ENCODE measurements at places on chromosomes 5 and 9. TPM values are rescaled to one million over a fixed set of nuclear protein-coding genes. Genes with fewer than 3 reads are reported as not detected.

GABRB2 gene
- not detected for total RNA-seq

UCK1 gene
- total RNA-seq, result 29.6 TPM

GPSM1 gene
- total RNA-seq, result 6.7 TPM

DNA sequence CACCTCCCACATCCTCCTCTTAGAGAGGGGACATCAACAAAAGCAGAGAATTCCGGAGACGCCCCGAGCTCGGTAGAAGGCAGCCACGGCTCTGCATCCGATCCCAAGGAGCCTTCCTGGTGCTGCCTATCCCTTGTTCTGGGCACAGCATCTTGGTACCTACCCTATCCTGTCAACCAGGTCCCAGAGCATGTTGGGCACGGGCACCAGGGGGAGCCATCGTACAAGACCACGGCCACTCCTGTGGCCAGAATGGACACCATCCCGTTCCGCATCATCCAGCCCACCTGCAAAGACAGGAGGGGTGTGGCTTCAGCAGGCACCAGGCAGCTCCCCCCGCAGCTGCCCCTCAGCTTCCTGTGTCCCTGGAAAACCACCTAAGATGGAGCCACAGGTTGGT, 62.7 kb upstream of the ZNF354A start:
- DNase-seq, result no peak
- H3K36me3 ChIP-seq, result no peaks in the 10 kb centered on the region
- no peaks in the 10 kb centered on the region for H3K4me1 ChIP-seq
- H3K27me3 ChIP-seq, result no peaks in the 10 kb centered on the region

- no peak overlapping the region for H3K4me3 ChIP-seq
- peaks cover 14% of the 10 kb centered on the region for H3K4me1 ChIP-seq
- DNase-seq, result no peak
- no peaks in the 10 kb centered on the region for H3K27me3 ChIP-seq
Observed at GRCh38 chr5:65479527-65479926, 2.2 kb downstream of the ADAMTS6 start.

C9 gene
- total RNA-seq, result not detected

SHOC1 gene
- not detected for total RNA-seq

F12 gene
- total RNA-seq, result 1.3 TPM

DNA sequence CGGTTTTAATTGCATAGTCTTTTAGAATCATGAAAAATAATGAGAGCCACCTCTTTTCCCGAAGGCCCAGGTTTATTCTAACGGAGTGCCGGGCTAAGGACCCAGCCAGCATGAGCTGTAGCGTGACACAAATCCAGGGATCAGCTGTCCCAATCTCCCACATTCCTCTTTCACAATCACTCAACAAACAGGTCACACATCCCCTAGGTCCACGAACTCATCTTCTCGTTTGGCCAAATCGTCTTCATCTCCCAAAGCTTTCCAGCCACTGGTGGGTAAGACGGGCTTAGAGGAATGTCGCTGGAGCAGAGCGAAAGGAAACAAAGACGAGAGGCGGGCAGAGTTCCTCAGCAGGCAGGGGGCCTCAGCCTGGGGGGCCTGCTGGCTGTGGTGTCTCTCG, 55.5 kb upstream of the GOLPH3 start:
- H3K36me3 ChIP-seq, result peaks cover 13% of the 10 kb centered on the region
- no peak for DNase-seq
- H3K27ac ChIP-seq, result no peak overlapping the region
- no peak overlapping the region for H3K4me3 ChIP-seq

GRCh38 chr9:128757602-128758001, 14.1 kb downstream of the ZER1 start:
- H3K27me3 ChIP-seq, result no peaks in the 10 kb centered on the region
- no peaks in the 10 kb centered on the region for H3K4me1 ChIP-seq
- no peak overlapping the region for H3K27ac ChIP-seq
- H3K4me3 ChIP-seq, result no peak overlapping the region
- no peak for DNase-seq
- no peaks in the 10 kb centered on the region for H3K36me3 ChIP-seq

GRCh38 chr5:93589152-93589828, 6.3 kb downstream of the NR2F1 start:
- peak overlapping the region; percentile 16 for H3K4me3 ChIP-seq
- no peak for DNase-seq
- H3K27ac ChIP-seq, result peak overlapping the region; percentile 61
- H3K36me3 ChIP-seq, result peaks cover 14% of the 10 kb centered on the region
- peaks cover 22% of the 10 kb centered on the region for H3K4me1 ChIP-seq
- peaks cover 88% of the 10 kb centered on the region for H3K27me3 ChIP-seq

- no peaks in the 10 kb centered on the region for H3K36me3 ChIP-seq
- no peaks in the 10 kb centered on the region for H3K4me1 ChIP-seq
- no peak overlapping the region for H3K4me3 ChIP-seq
- no peak for DNase-seq
- H3K27me3 ChIP-seq, result no peaks in the 10 kb centered on the region
- H3K27ac ChIP-seq, result no peak overlapping the region
Observed at GRCh38 chr5:17897776-17898175, 263.5 kb downstream of the TAF11L14 start.

GRCh38 chr9:80707120-80707519, 982.2 kb downstream of the TLE1 start:
- no peaks in the 10 kb centered on the region for H3K27me3 ChIP-seq
- no peak overlapping the region for H3K4me3 ChIP-seq

- no peaks in the 10 kb centered on the region for H3K36me3 ChIP-seq
- H3K4me3 ChIP-seq, result peak within 1 kb of the TSS; percentile 88
- peaks cover 22% of the 10 kb centered on the region for H3K4me1 ChIP-seq
- H3K27me3 ChIP-seq, result peaks cover 3% of the 10 kb centered on the region
Observed at GRCh38 chr9:27572918-27573633, at the start of gene C9orf72. TSS of gene C9orf72 (minus strand) at chr9:27573481. CDS start at chr9:27567120, 6,361 bp downstream.

GNA14 gene
- total RNA-seq, result not detected

DNA sequence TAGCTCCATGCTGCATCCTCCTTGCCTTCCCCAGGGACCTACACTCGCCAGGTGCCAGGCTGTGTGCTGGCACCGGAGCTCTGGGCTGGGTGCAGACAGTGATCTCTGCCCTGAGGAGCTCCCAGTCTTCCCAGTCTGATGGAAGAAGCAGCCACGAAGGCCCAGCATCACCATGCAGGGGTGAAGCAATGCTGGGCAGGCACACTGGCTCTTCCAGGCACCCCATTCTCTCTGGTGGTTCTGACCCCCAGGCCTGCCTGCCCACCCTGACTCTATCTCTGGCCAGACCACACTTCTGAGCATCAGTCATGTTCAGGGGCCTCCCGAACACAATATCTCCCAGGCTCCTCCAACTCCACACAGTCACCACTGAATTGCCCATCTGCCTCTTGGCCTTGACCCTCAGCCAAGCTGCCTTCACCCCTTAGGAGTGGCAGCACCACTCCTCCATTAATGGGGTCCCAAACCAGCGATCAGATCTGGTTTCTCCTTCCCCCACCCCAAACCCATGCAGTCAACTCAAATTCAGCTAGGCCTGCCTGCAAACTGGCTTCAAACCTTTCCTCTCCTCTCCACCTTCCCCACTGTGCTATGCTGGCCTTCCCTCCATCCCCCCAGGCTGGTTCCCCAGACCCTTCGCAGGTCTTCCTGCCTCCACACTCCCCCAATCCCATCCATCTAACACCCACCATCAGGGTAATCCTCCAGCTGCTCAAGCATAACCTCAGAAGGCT, 102.7 kb upstream of the MVB12B start:
- H3K27ac ChIP-seq, result no peak overlapping the region
- no peaks in the 10 kb centered on the region for H3K4me1 ChIP-seq
- no peak overlapping the region for H3K4me3 ChIP-seq
- peaks cover 59% of the 10 kb centered on the region for H3K27me3 ChIP-seq

SLC6A19 gene
- total RNA-seq, result not detected

DNA sequence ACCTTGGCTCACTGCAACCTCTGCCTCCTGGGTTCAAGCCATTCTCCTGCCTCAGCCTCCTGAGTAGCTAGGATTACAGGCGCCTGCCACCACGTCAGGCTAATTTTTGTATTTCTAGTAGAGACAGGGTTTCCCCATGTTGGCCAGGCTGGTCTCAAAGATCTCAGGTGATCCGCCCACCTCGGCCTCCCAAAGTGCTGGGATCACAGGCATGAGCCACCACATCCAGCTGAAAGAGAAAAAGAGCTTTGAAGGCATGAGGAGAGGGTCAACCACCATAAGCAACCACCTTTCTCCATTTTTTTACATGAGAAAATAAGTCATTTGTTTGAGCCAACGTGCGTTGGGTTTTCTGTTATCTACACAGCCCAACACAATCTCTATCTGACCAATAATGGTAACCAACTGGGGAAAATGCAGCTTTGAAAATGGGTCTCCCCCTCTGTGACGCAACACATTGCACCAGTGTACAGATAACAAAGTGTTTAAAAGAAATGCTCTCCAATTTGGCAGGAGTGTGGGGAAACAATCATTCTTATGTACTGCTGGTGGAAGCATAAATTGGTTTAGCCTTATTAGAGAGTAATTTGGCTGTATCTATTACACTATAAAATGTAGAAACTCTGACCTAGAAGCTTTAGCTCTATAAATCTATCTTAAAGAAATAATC, 45.8 kb upstream of the ZBTB43 start:
- DNase-seq, result no peak
- H3K4me1 ChIP-seq, result no peaks in the 10 kb centered on the region
- no peaks in the 10 kb centered on the region for H3K36me3 ChIP-seq
- H3K4me3 ChIP-seq, result no peak overlapping the region
- no peak overlapping the region for H3K27ac ChIP-seq

DNA sequence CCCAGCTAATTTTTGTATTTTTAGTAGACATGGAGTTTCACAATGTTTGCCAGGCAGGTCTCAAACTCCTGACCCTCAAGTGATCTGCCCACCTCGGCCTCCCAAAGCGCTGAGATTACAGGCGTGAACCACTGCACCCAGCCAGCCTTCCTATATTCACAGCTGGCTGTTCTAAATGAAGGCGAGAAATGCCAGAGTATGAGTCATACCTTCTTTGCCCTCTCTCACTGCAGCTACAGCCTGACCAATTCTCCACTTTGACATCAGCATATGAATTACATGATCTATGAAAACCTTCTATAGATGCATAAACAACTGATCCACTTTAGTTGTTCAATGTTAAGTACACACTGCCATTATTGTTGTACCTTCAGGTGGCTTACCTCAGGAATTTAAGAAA, 14.5 kb downstream of the APTX start:
- DNase-seq, result no peak
- peaks cover 4% of the 10 kb centered on the region for H3K4me1 ChIP-seq
- H3K27me3 ChIP-seq, result no peaks in the 10 kb centered on the region
- no peak overlapping the region for H3K4me3 ChIP-seq
- H3K27ac ChIP-seq, result no peak overlapping the region
- peaks cover 55% of the 10 kb centered on the region for H3K36me3 ChIP-seq

- peaks cover 22% of the 10 kb centered on the region for H3K36me3 ChIP-seq
- DNase-seq, result no peak
- peaks cover 35% of the 10 kb centered on the region for H3K4me1 ChIP-seq
Observed at GRCh38 chr9:21970800-21971640, 23.2 kb downstream of the CDKN2A start.

GRCh38 chr5:72007336-72008111, 99.8 kb upstream of the MAP1B start:
- DNase-seq, result no peak
- no peak overlapping the region for H3K27ac ChIP-seq
- no peaks in the 10 kb centered on the region for H3K4me1 ChIP-seq
- no peak overlapping the region for H3K4me3 ChIP-seq
- H3K36me3 ChIP-seq, result no peaks in the 10 kb centered on the region

ZNF300 gene
- 0.26 TPM for total RNA-seq

- no peaks in the 10 kb centered on the region for H3K36me3 ChIP-seq
- no peak overlapping the region for H3K27ac ChIP-seq
- H3K4me3 ChIP-seq, result no peak overlapping the region
- DNase-seq, result no peak
- no peaks in the 10 kb centered on the region for H3K27me3 ChIP-seq
Observed at GRCh38 chr5:77993141-77993854, 217.2 kb upstream of the TBCA start.

INSL6 gene
- total RNA-seq, result not detected

OR1L6 gene
- total RNA-seq, result not detected

SPATA31C1 gene
- not detected for total RNA-seq

- H3K27ac ChIP-seq, result no peak overlapping the region
- H3K4me1 ChIP-seq, result peaks cover 17% of the 10 kb centered on the region
- DNase-seq, result no peak
- peaks cover 41% of the 10 kb centered on the region for H3K27me3 ChIP-seq
Observed at GRCh38 chr5:175457466-175457865, 13.5 kb upstream of the DRD1 start.

CBY3 gene
- not detected for total RNA-seq

DNA sequence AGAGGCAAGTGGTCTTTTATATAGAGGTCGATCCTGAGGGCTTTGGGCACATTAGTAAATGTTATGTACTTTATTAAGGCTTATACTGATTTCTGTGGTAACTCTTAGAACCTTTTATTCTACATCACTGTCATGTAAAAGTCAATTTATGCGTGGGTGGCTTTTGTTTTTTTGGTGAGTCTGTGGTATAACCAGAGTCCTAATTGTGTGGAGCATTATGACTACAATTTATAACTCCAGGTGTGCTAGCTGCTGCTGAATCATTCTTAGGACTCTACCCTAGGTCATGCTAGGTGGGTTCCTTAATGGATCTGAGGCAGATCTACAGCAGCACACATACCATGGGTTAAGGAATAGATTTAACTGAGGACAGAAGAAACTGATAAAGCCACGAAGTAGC, 33.9 kb upstream of the KCNN2 start:
- DNase-seq, result no peak
- H3K27ac ChIP-seq, result no peak overlapping the region
- no peaks in the 10 kb centered on the region for H3K27me3 ChIP-seq
- H3K4me3 ChIP-seq, result no peak overlapping the region
- H3K4me1 ChIP-seq, result no peaks in the 10 kb centered on the region
- no peaks in the 10 kb centered on the region for H3K36me3 ChIP-seq

ANKRD34B gene
- total RNA-seq, result not detected

GRCh38 chr9:131658377-131659129, 81.3 kb downstream of the RAPGEF1 start:
- H3K4me1 ChIP-seq, result peaks cover 75% of the 10 kb centered on the region
- DNase-seq, result peak; percentile 54
- H3K27me3 ChIP-seq, result no peaks in the 10 kb centered on the region
- H3K4me3 ChIP-seq, result no peak overlapping the region

PCDHB3 gene
- total RNA-seq, result not detected

DNA sequence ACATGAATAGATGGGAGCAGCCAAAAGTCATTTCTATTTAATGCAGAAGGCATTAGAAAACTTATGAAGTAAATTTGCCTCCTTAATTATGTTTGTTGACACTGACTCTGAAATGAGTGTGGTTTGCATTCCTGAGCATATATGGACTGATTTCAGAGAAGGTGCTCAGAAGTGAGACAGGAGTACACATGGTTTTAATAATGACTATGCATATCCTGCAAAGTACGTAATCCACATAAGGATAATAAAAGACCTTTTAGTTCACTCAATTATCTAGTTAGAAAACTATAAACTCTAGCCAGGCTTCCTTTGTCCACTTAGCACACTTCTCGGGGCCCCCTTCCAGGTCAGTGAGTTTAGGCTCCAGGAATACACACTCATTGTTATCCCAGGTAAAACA, 75.7 kb upstream of the SNX2 start:
- H3K36me3 ChIP-seq, result no peaks in the 10 kb centered on the region
- H3K4me3 ChIP-seq, result no peak overlapping the region
- DNase-seq, result no peak
- H3K27me3 ChIP-seq, result peaks cover 3% of the 10 kb centered on the region
- peaks cover 13% of the 10 kb centered on the region for H3K4me1 ChIP-seq

GRCh38 chr5:92822183-92822582, 758.8 kb downstream of the NR2F1-AS1 start:
- no peaks in the 10 kb centered on the region for H3K36me3 ChIP-seq
- no peak overlapping the region for H3K27ac ChIP-seq
- no peak for DNase-seq
- no peaks in the 10 kb centered on the region for H3K4me1 ChIP-seq

LOX gene
- total RNA-seq, result not detected

TLN1 gene
- 372 TPM for total RNA-seq

- H3K4me3 ChIP-seq, result no peak overlapping the region
- H3K4me1 ChIP-seq, result no peaks in the 10 kb centered on the region
- DNase-seq, result no peak
- H3K27ac ChIP-seq, result no peak overlapping the region
- H3K27me3 ChIP-seq, result peaks cover 49% of the 10 kb centered on the region
Observed at GRCh38 chr9:126531035-126531571, 82.6 kb upstream of the LMX1B start.

Measured in activated CD8-positive, alpha-beta memory T cell treated with anti-CD3 and anti-CD28 coated beads, Interleukin-2, amount 10 ng/mL, durations not matched to agents 7 days and 5 days (primary cell).